Activated CD4-positive, alpha-beta memory T cell treated with anti-CD3 and anti-CD28 coated beads for 36 hours (primary cell): ENCODE measurements at places on chromosomes 6 and 20.

GRCh38 chr6:27700337-27700736, 211.9 kb downstream of the OR2B2 start:
- no peak overlapping the region for H3K27ac ChIP-seq
- no peaks in the 10 kb centered on the region for H3K27me3 ChIP-seq
- H3K4me1 ChIP-seq: peaks cover 6% of the 10 kb centered on the region
- no peak overlapping the region for H3K4me3 ChIP-seq
- DNase-seq: no peak

GRCh38 chr20:50017160-50017559, 34.4 kb downstream of the SNAI1 start:
- no peak overlapping the region for H3K4me3 ChIP-seq
- peaks cover 8% of the 10 kb centered on the region for H3K27me3 ChIP-seq
- no peak for DNase-seq
- H3K36me3 ChIP-seq: no peaks in the 10 kb centered on the region
- peaks cover 3% of the 10 kb centered on the region for H3K4me1 ChIP-seq

DNA sequence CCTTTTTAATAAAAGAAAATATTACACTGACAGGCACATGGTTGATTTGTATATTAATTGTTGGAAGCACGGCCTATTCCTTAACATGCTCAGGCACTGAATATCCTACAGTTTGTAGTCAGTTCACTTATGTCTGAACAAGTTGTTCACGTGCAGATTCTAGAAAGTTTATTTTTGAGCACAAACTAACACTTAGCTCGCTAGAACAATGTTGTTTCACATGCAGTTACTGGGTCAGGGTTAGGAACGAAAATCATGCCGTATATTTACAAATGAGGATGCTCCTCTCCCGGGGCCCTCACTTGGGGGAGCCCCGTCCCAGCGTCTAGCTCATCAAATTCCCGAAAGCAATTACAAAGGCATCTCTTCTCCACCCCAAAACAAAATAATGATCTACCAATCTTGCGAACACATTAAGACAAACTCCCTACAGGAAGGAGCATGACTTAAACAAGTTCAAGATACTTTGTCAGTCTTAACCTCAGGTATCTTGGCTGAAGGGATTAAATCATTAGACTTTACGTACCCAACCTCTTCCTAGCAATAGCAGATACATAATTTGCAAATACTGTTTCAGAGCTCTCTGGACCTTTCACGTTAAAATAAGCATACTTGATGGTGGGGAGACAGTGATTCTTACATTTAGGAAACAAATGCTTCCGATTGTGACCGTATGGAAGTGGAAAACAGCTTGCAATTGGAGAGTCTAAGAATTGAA, 1.5 kb downstream of the MAP7 start:
- no peak for DNase-seq
- peak overlapping the region; percentile 58 for H3K4me3 ChIP-seq
- H3K36me3 ChIP-seq: no peaks in the 10 kb centered on the region
- peaks cover 1% of the 10 kb centered on the region for H3K4me1 ChIP-seq
- peaks cover 37% of the 10 kb centered on the region for H3K27me3 ChIP-seq
- H3K27ac ChIP-seq: no peak overlapping the region

DNA sequence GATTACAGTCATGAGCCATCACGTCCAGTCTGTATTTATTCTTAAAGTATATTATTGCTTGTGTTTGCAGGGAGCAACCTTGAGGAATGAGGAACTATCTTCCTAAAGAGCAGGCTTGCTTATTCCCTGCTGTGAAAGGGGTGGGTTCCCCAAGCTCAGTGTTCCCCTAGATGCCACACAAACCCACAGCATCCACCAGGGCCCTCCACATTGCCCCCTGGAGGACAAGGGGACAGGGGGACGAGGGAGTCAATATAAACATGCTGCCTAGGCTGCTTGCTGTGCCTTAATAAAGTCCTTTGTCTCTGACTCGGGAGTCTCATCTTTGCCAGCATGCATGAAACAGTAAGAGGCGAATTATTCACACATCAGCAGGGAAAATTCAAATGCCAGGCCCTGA, 8.0 kb upstream of the IDH3B start:
- no peak overlapping the region for H3K27ac ChIP-seq
- no peaks in the 10 kb centered on the region for H3K36me3 ChIP-seq
- H3K27me3 ChIP-seq: no peaks in the 10 kb centered on the region
- no peak overlapping the region for H3K4me3 ChIP-seq
- H3K4me1 ChIP-seq: no peaks in the 10 kb centered on the region
